ENCODE measurements at places on chromosomes 3 and 15. TPM values are rescaled to one million over a fixed set of nuclear protein-coding genes. Genes with fewer than 3 reads are reported as not detected.

Gene ALS2CL
- 10.8 TPM for polyA plus RNA-seq

Gene GOLGA8K
- 0.57 TPM for polyA plus RNA-seq

Gene GPD1L
- polyA plus RNA-seq: 18.6 TPM

Gene KCNMB3
- 7.3 TPM for polyA plus RNA-seq
